ENCODE measurements at places on chromosomes 7 and 10.

DNA sequence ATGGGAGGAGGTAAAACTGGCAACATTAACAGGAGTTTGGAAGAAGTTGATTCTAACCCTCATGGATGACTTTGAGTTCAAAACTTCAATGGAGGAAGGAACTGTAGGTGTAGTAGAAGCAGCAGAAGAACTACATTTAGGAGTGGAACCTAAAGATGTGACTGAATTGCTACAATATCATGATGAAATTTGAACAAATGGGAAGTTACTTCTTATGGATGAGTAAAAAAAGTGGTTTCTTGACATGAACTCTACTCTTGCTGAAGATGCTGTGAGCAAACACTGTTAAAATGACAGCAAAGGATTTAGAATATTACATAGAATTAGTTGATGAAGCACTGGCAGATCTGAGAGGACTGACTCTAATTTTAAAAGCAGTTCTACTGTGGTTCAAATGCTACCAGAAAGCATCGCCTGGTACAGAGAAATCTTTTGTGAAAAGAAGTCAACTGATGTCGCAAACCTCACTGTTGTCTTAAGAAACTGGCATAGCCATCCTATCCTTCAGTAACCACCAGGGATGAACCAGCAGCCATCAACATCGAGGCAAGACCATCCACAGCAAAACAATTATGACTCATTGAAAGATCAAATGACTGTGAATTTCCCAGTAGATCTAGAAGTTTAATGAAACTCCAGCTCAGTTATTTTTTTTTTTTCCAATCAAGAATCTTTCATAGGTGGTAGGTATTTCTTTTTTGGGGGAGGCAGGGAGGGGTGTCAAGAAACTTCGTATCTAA lies 20.8 kb downstream of the BRAF start:
- DNase-seq = no peak

- no peak for DNase-seq
Measured at GRCh38 chr10:83677795-83678194, 461.5 kb upstream of the GHITM start.

GRCh38 chr10:68601501-68602265 lies 41.5 kb downstream of the TET1 start:
- DNase-seq = no peak

GRCh38 chr10:89029785-89030437 lies 39.3 kb downstream of the FAS start:
- peak; percentile 80 for DNase-seq

DNA sequence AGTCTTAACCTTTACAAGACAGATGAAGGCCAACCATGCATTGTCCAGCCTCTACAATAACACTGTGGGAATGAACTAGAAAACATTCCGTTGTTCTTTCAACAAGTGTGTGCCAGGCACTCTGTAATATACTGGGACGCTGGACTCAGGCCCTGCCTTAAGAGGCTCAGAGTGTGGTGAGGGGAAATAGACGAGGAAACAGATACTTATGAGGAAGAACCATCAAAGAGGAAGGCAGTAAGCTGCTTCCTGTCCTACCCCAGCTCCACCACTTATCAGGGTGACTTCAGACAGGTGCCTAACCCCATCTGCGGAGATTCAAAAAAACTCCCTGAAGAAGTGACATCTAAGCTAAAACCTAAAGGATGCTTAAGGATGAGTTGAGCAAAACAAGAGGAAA lies 8.9 kb upstream of the TRIM8 start:
- DNase-seq = no peak

DNA sequence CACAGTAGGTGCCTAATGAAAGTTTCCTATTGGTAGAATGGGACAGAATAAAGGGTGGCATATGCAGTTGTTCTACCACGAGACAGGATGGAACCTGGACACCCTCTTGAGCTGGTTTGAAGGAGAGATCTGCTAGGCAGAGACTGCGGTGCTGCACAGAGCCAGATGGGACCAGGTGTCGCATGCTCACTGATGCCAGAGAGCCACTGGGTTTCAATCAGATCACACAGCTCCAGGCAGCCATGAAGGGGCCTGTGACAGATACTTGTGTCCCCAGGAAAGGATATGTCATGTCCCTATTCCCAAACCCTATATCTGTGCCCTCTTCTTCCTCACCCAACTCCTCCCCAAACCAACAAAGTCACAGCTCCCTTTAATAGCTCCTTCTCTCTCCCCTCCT lies 235.7 kb downstream of the PRPF18 start:
- no peak for DNase-seq

DNA sequence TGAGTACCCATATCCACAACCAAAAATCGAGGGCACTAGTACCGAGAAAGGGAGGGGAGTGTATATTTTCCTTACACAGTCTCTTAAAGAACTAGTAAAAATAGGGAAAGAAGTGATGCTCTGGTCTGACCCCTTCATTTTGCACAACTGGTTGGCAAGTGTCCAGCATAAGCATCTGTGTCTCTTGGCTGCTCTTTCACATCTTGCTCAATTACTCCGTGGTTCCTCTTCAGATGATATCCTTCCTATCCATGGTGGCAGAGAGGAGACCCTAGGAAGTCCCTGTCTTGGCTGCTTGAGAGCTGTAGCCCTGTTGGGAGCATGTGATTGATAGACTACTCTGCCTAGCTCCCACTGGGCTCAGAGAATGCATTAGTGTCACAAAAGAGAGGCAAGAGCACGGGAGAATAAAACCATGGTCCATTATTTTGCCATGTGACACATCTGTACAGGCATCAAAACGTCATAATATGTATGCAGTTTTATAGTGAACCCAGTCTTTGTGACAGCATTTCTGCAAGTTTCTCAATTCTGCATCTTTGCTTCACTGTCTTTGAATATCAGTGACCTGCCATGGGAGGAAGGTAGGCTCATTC lies 111.8 kb upstream of the ANKRD1 start:
- DNase-seq = no peak

DNA sequence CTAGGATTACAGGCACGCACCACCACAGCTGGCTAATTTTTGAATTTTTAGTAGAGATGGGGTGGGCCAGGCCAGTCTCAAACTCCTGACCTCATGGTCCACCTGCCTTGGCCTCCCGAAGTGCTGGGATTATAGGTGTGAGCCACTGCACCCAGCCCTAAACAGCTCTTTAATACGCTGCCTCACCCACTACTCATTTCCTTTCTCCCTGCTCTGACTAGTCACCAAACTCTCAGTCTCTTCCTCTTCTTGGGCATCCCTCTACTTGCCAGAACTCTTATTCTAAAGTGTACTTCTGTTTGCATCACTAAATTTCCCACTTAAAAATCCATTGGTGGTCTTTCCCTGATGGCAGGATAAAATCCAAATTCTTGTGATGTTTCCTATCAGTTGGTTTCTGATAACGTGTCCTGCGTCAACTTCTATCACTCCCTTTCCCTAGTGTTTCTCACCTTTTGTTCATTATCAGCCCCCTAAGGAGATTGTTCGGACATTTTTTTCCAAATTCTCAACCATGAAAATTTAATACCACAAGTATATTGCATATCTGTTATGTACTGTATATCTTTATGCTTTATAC lies 124.7 kb downstream of the CUBN start:
- DNase-seq = no peak

- no peak for DNase-seq
Measured at GRCh38 chr10:4586776-4587175, 239.2 kb upstream of the AKR1E2 start.

- no peak for DNase-seq
Measured at GRCh38 chr7:152710153-152710442, 34.2 kb upstream of the XRCC2 start.

- no peak for DNase-seq
Measured at GRCh38 chr7:5422396-5423305, 983 bp downstream of the TNRC18 start.
